NCI-H526 treated with DMSO at 0.1 percent for 48 hours (cell line): ENCODE measurements at places on chromosomes 12 and 14.

DNA sequence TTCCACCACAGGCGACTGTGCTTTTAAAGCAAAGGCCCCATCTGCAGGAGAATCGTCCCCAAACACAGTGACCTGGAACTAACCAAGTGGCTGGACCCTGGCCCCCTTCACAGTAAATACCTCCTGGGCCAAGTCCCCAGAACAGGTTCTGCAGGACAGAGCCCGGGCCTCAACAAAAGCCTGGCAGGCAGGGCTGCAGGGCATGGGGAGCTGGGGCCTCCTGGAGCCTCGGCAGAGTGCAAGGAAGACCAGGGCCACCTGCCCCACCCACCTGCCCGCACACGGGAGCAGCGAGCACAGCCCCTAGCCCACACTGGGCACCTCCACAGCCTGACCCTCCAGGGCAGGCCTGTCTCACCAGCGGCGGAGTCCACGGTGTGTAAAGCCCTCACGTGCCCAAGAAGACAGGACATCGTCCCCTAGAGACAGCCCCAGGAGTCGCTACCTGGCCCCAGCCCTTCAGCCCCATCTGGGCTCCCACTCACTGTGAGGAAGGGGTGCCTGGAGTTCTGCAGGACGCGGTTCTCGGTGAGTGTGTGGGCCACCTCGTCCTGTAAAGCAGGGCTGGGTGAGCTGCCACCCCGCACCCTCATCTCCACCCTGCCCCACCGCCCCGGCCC, 21.0 kb downstream of the AKT1 start:
- DNase-seq: no peak

DNA sequence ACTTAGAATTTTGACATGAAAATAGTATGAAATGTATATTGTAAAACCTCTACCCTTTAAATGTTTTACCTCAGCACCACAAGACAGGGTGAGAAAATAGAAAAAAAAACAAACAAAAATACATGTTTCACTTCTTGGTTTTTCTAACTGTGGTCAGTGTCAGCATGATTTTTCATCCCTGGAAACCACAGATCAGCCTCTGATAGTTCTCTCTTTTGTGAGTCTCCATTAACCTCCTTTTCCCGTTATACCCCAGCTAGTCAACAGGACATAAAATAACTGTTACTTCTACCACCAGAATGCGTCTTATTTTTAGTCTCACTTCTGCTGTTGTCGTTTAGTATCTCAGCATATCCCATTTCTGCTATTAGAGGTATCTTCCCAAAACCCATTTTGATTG, 48.3 kb upstream of the KCNMB4 start:
- DNase-seq: no peak

DNA sequence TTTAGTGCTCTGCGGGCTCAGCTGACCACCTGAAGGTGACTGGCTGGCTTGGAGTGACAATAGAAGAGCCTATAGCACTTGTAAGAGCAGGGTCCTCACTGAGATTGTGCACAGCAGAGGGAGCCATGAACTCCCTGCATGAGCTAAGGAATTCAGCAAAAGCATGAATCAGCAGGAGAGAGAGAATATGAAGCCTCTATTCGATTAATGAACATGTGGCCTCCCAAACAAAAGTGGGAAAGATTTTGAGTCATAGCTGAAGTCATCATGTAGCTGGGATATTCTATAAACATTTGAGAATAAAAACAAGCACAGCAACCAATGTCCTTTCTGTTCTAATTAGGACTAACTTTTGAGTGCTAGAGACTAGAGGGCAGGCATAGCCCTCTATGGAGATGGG, 626.6 kb downstream of the DIO2 start:
- no peak for DNase-seq

- DNase-seq: no peak
Observed at GRCh38 chr12:96183734-96184370, 10.3 kb upstream of the ELK3 start.

DNA sequence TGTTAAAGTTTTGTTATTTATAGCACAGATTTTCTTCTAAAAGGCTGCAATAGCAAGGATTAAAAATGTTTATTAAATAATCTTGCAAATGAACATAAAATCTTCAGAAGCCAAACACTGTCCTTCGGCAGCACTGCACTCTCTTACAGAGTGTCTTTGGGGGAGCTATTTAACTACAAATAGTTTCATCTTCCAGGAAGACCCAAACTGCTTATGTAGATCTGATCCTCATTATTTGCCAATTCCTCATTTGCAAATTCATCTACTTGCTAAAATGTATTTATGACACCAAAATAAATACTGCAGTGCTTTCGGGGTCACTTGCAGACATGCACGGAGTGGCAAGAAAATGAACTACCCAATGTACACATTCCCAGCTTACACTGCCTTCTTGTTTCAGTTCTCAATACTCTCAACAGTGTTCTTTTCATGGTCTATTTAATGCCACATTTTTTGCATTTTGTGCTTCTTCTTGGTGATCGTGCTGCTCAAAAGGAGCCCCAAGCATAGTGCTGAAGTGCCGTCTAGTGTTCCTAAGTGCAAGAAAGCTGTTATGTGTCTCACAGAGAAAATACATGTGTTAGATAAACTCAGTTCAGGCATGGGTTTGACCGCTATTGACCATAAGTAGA, 128.1 kb downstream of the PRKD1 start:
- DNase-seq: no peak
